ENCODE measurements at places on chromosomes 2 and 18.

GRCh38 chr2:193935114-193935513, 1721.9 kb upstream of the SLC39A10 start:
- DNase-seq = no peak

- no peak for DNase-seq
Measured at GRCh38 chr18:58785171-58785805, 79.4 kb upstream of the ZNF532 start.

- no peak for DNase-seq
Measured at GRCh38 chr2:1972948-1973347, 228.6 kb upstream of the PXDN start.

DNA sequence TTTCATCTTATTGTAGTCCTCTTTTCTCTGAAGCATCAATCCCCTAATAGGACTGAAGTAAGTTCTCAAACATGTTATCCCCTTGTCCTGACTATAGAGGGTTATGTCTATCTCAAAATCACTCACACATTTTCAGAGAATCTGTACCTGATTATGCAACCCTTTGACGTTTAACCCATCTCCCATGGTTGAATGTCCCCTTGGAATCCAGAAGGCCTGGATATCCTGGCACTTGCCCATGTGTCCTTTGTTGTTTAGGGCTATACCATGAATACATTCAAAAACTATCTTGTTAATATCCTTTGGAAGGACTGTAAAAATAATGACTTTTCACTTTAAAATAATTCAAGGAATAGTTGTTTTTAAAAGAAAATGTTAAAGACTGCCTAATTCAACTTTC, 66.3 kb upstream of the PSMD14 start:
- no peak for DNase-seq
